NCI-H1105 (cell line): ENCODE measurements at places on chromosomes 4 and X.

DNA sequence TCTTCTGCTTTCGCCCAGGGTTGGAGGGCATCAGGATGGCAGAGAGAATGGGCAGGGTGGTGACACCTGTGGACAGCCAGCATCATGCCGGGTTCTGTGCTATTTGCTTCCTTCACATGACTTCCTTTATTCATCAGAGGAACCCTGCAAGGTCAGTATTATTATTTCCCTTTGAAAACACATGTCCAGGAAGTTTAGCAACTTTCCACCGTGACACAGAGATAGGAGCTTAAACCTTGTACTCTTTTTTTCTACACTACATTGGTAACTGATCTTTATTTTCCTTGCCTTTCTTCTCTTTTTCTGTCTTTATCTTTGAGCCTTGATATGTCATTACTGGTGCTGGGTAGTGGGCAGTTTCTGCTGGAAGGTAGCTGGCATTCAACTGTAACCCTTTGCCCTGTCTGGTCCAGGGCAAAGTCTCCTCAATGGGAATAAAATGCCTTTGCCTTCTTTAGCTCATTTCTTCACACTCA is 5.0 kb upstream of the MGST2 start:
- DNase-seq, result no peak

DNA sequence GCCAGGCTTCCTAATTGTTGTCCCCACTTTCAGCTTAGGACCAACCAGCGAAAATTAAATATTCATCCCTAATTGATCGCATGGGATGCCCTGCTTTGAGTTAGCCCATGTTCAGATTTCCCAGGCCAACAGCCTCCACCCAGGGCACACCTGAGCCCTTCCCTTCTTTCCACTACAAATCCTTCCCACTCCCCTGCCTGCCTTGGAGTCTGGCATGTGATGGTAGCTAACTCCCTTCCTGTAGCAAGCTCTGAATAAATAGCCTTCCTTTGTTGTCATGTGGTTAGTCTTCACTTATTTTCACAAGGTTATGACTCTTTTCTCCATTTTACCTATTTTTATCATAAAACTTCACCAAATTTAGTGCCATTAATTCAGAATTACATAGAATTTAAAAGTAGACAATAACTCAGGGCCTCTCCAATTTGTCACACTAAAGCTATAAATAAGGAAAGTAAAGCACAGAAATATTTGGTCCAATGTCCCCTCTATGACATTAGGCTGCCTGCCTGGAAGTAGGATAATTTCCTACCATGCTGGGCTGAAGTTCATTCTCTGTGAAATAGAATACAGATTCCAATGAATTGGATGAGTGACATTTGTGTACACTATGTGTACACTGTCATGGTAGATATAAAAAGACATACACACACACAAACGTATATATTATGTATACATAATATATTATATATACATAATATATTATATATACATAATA is 166.4 kb upstream of the CPEB2 start:
- no peak for DNase-seq

DNA sequence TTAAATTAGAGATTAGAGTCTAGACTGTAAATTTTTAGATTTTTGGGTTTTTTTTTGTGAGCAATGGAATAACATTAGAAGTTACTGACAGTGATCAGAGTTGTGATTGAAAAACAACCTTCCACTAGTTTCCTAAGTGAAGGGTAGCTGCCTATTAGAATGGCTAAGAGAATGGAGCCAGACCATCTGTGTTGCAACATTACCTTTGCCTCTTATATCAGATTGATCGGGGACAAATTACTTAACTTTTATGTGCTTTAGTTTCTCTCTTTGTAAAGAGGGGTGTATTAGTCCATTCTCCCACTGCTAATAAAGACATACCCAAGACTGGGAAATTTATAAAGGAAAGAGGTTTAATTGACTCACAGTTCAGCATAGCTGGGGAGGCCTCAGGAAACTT is 12.5 kb upstream of the PI4K2B start:
- no peak for DNase-seq

- DNase-seq, result peak; percentile 54
Measured at GRCh38 chr4:164753873-164754488, at the start of gene SMIM31. Gene SMIM31 (plus strand): TSS chr4:164754131. CDS start chr4:164770444, 16,313 bp downstream.

DNA sequence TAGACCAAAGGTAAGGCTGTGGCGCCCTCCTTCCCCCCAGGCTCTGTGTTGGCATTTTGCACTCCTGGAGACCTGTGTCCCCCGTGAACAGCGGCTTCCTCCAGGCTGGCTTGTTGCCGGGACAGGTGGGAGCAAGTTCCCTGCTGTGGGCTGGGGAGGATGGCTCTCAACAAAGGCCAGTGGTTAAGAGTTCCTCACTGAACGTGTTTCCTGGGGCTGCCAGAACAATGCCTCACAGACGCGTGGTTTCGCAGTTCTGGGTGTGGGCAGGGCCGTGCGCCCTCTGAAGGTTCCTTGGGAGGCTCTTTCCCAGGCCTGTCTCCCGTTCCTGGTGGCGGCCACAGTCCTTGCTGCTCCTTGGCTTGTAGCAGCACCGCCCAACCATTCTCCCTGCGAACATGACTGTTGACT is 33.4 kb downstream of the NELFA start:
- no peak for DNase-seq
